GM23248 (cell line): ENCODE measurements at places on chromosomes 5 and 9. TPM values are rescaled to one million over a fixed set of nuclear protein-coding genes. Genes with fewer than 3 reads are reported as not detected.

Gene DAB2
- total RNA-seq, result 211 and 266 TPM in 2 replicates

Gene TSSK1B
- not detected in 2 replicates for total RNA-seq

Gene FSD1L
- 1.3 and 2.7 TPM in 2 replicates for total RNA-seq

Gene GABRA6
- not detected in 2 replicates for total RNA-seq

Gene C9
- not detected in 2 replicates for total RNA-seq

GRCh38 chr5:96657068-96657467 is 5.1 kb upstream of the CAST start:
- peak overlapping the region; percentile 44; the same call in 1 of the 2 replicates for H3K4me3 ChIP-seq
- peaks cover 49% of the 10 kb centered on the region for H3K4me1 ChIP-seq
- peak; percentile 97 for DNase-seq
- H3K27me3 ChIP-seq, result no peaks in the 10 kb centered on the region
- peak overlapping the region; percentile 72 for H3K27ac ChIP-seq

DNA sequence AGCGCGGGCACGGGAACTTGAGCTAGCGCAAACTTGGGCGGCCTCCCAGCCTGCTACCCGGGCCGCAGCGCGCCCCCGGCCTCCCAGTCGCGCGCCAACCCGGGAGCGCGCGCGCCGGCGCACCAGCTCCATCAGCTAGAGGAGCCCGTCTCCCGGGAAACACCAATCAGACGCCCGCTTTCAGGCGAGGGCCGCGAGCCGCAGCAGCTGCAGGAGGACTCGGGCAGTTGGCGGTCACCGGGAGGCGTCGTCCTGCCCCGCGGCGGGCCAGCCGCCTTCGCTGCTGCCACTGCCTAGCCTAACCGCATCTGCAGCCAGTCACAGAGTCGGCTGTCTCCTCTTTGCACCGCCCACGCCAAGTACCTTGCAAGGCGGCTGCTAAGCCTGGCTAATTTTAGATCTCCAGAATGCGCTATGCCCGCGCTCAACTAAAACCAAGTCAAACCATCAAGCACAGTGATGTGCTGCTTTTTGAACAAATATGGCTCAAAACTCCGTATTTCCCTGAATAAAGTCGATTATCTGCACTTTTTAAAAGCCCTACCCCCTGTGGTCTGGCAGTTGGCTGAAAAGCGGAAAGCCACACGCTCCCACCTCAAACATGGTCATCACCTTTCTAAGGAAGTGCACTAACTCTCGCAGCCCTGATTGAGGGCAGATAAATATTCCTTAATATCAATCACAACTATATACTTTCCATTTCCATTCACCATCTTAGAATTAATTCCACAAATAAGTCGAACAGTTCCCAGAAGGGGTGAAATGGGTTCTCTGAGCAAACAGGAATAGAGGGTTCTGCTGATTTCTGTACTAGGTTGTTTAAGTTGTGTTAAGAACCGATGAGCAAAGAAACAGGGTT is 221.8 kb downstream of the MEF2C start:
- peaks cover 67% of the 10 kb centered on the region for H3K27me3 ChIP-seq
- H3K36me3 ChIP-seq, result no peaks in the 10 kb centered on the region
- peak overlapping the region; percentile 70 for H3K4me3 ChIP-seq
- DNase-seq, result peak; percentile 83
- no peak overlapping the region for H3K27ac ChIP-seq

DNA sequence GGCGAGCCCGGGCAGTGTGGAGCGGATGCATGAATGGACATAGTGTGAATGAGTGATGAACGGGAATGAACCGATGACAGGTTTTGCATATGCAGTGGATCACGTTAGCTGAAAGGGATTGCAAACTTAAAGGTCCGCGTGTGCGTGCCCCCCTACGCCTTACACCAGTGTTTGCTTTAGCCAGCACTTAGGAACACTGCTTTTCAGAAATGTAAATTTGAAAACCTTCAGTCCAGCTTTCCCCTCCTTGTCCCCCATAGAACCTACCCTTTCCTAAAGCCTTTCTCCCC is 692 bp downstream of the PSAT1 start:
- H3K4me3 ChIP-seq, result peak overlapping the region; percentile 82
- H3K27ac ChIP-seq, result peak overlapping the region; percentile 63; the same call in 1 of the 2 replicates
- H3K27me3 ChIP-seq, result no peaks in the 10 kb centered on the region
- no peak for DNase-seq
- peaks cover 17% of the 10 kb centered on the region for H3K36me3 ChIP-seq

- no peak overlapping the region for H3K4me3 ChIP-seq
- H3K27me3 ChIP-seq, result peaks cover 4% of the 10 kb centered on the region; the same call in 1 of the 2 replicates
- no peaks in the 10 kb centered on the region for H3K36me3 ChIP-seq
These were observed 43.7 kb upstream of the TRPC7 start for GRCh38 chr5:136409000-136409399.

- no peaks in the 10 kb centered on the region for H3K36me3 ChIP-seq
- H3K27me3 ChIP-seq, result no peaks in the 10 kb centered on the region
- H3K4me1 ChIP-seq, result peaks cover 46% of the 10 kb centered on the region
- DNase-seq, result peak; percentile 93
- no peak overlapping the region; the same call in 1 of the 2 replicates for H3K4me3 ChIP-seq
- H3K27ac ChIP-seq, result peak overlapping the region; percentile 64
These were observed 180.9 kb downstream of the MAPKAP1 start for GRCh38 chr9:125525921-125526631.

- no peak overlapping the region for H3K27ac ChIP-seq
- no peaks in the 10 kb centered on the region for H3K36me3 ChIP-seq
- no peaks in the 10 kb centered on the region for H3K4me1 ChIP-seq
- DNase-seq, result no peak
- H3K27me3 ChIP-seq, result no peaks in the 10 kb centered on the region
These were observed 604.0 kb downstream of the ISL1 start for GRCh38 chr5:51987239-51987638.

DNA sequence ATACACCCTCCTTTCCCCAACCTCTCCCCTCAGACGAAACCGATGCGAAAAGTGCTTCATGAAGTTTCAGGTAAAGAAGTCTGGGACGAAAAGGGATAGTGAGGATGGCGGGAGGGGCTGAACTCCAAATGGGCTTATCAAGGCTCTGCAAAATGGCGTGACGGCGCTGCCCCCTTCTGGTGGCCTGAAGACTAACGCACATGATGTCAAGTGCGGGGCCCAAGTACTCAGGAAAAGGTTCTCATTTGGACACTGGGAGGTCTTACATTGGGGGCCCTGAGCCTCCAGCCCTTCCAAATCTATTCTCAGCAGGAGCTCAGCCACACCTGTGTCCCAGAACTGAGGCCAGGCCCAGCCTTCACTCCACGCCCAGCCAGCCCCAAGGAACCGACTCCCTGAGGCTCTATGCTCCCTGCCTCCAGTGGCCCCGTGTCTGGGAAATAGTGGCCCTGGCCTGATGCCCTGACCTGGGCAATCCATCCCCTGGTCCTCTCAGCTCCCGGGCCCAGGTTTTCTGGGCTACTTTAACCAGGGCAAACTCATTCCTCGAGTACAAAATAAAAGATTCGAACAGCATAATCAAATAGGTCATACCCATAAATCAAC is 119.9 kb downstream of the KCNIP1 start:
- H3K4me3 ChIP-seq, result no peak overlapping the region
- DNase-seq, result peak; percentile 69

- no peak overlapping the region for H3K27ac ChIP-seq
- no peak for DNase-seq
- H3K4me1 ChIP-seq, result 0 out of 2 replicates have a peak, but pooled peaks cover 3% of the 10 kb centered on the region
- no peaks in the 10 kb centered on the region for H3K36me3 ChIP-seq
- no peak overlapping the region for H3K4me3 ChIP-seq
- H3K27me3 ChIP-seq, result no peaks in the 10 kb centered on the region
These were observed 2.2 kb upstream of the NPR3 start for GRCh38 chr5:32708949-32709348.

DNA sequence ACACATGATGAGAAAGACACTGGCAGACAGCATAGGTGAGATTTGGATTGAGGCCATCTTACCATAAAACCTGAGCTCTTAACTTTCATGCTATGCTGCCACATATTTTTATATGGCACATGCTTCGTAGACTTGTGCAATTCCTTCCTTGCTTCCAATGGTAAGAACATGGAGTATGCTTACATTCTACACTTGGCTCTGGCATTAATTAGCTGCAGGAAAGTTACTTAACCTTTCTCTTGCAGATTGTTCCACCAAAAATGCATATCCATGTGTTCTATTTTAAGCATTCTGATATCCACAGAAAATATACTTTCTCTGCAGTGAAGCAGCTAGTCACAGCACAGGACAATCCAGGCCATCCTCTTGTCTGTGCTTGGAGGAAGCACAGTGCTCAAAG is 119.4 kb downstream of the MPDZ start:
- peaks cover 14% of the 10 kb centered on the region; the same call in 1 of the 2 replicates for H3K36me3 ChIP-seq
- no peaks in the 10 kb centered on the region for H3K4me1 ChIP-seq
- no peaks in the 10 kb centered on the region for H3K27me3 ChIP-seq
- DNase-seq, result no peak

- peaks cover under 1% of the 10 kb centered on the region; the same call in 1 of the 2 replicates for H3K4me1 ChIP-seq
- no peak overlapping the region for H3K4me3 ChIP-seq
- H3K27ac ChIP-seq, result no peak overlapping the region
- H3K36me3 ChIP-seq, result no peaks in the 10 kb centered on the region
- no peak for DNase-seq
These were observed 123.0 kb upstream of the CNTLN start for GRCh38 chr9:17011880-17012279.
